ENCODE measurements at places on chromosomes 16 and 17.

DNA sequence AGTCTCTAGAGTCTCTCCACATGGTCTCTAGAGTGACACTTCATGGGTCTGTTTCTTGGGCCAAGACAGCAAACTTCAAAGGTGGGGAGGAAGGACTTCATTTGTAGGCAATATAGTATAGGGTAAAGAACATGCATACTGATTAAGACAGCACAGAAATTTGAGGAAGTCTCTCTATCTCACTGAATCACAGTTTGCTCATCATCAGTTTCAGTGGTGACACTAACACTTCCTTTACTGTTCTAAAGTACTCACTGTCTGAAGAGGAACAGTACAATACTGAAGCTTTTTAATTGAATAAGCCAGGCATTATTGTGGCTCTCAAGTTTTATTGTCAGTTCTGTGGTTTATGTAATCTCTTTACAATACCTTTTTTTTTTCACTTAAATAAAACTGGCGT, 656.4 kb upstream of the CDH8 start:
- no peak for DNase-seq

DNA sequence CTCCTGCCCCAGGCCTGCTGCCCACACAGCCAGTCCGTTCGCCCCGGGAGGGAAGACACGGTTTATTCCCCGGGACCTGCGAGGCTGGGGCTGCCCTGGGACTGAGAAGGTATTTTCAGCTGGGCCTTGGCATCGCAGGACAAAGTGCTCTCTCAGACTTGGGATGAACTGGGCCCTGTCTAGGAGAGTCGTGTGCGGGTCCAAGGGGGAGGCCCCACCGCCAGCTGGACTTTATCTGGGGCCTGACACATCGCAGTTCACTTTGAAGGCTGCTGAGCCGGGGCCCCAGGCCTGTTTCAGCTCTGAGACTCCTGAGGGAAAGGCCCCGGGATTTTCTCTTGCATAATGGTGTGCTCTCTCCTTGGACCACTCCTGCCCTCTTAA, 6.8 kb downstream of the CRISPLD2 start:
- no peak for DNase-seq

DNA sequence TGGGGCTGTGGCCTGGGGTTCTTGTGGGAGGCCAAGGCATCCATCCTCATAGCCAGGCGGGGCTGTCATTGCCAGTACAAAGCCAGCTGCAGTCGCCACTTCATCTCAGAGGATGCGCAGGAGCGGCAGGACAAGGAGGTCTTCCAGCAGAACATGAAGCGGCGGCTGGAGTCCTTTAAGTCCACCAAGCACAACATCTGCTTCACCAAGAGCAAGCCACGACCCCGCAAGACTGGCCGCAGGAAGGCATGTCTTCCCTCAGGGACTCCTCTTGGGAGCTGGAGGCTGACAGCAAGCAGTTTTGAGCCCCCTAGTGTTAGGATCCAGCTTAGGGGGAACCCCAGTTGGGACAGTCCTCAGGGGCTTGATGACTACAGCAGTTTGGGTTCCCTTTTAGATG, 15.1 kb upstream of the PLEKHG4 start:
- DNase-seq, result no peak

DNA sequence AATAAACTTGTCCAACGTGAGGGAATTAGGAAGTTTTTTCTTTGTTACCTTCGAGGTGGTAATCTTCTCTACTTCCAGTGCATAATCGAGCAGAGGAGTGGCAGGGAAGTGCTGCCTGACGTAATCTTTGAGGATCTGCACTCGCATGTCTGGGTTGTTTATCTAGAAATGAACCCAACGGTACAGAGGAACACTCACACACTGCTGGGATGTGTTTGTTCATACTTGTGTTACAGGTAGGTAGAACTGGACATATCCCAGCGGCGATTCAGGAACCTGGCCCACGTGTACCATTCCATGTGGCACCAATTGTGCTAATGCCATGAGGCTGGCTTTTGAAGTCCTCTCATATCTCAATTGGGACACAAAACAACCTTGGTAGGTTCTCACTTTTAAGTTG, 4.2 kb upstream of the KLHL11 start:
- no peak for DNase-seq

DNA sequence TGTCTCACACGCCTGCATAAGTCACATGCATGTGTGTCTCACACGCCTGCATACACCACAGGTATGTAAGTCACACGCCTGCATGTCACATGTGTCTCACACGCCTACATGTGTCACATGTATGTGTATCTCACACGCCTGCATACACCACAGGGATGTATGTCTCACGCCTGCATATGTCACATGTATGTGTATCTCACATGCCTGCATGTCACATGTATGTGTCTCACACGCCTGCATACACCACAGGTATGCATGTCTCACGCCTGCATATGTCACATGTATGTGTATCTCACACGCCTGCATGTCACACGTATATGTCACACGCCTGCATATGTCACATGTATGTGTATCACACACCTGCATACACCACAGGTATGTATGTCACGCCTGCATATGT, 13.8 kb upstream of the CDH15 start:
- no peak for DNase-seq

DNA sequence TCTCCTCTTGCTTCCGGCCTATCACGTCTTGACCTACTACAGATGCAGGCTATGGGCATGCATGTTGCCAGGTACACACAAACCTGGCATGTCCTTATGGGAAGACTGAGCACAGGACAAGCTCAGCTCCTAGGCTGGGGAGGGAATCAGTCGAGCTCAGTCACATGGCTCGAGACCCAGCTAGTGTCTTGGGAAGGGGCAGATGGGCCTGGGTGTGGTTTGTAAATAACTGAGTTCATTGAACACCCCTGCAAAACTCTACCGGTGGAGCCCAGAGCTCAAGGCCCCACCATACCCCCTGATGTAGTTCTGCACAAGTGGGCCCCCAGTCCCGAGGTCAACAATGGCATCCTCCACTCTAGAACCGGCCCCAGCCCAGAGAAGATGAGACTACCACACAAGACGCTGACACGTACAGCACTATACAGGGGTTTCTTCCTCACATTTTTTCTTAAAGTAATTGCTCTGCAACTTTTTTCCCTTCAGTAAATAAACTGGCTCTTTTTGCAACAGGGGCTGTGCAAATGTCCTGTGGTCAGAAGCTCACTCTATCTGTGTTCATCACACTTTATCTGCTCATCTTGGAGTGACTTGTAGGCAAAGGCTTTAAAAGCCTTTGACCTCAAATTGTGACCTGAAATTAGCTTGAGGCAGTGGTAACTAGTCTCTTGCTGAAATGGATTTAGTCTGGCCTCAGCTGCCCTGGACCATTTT, 22.9 kb downstream of the ZNHIT3 start:
- DNase-seq, result no peak
